ENCODE measurements at places on chromosomes 7 and 10.

DNA sequence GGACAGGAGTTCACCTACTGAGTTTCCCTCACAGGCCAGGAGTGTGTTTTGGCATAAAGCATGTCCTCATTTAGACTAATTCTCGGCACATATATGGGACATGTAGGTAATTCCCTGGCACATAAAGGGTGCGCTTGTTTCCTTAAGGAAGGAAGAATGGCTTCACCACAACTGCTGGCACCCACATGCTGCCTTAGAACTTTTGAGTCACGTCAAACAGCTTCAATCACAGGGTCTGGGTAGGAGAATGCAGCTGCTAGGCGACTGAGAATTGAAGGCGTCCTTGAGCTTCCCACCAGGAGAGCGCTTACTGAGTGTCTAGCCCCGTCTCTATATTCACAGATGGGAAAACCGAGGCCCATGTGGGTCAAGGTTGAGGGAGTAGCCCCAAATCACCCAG lies 146.1 kb downstream of the CHN2 start:
- no peak for DNase-seq

DNA sequence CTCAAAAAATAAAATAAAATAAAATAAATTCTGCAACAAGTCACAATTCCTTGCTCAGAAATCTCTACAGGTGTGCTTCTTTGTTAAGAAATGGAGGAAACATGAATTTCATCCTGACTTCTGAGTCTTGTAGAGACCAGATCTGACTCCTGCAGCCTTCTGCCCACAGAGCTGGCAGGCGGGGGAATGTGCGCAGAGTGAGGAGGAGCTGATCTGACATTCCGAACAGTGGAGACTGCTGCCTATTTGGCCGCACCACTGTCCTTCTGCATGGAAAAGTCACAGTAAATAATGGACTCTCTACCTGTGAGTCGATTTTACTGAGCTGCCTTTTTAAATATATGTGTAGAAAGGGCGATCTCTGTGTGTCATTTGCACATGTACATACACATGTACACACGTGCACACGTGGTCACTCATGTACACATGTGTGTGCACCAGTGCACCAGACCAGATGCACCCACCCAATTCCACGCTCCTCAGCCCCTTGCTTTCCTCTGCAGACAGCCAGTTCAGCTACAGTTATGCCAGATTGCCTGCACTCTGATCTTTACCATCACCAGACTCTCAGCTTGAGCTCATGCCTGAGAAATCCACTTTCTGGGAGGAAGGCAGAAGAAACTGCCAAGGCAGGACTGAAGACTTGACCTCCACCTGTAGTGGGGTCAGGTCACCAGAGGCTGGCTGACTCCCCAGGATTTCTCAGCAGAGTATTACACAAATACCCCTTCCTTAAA lies 54.9 kb downstream of the IKZF1 start:
- DNase-seq, result no peak

- no peak for DNase-seq
These were observed 1.5 kb downstream of the PLCE1 start for GRCh38 chr10:93995182-93995581.

DNA sequence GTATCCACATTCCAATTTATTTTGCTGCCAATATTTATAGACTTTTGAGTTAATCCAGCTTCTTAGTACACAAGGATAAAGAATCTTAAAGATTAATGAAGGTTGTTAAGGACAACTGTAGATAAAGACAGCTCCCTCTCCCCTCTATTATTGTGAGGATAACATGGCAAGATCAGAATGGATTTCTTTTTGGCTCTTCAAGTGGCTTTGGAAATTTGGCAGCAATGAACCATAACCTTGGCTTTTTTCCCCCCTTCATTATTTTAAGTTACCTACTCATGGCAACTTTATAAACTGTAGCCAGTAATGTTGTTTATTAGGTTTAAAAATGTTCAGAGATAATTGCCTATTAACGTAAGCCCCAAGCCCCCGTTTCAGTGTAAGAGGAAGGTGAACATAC lies 131.1 kb upstream of the SLC26A5 start:
- no peak for DNase-seq

DNA sequence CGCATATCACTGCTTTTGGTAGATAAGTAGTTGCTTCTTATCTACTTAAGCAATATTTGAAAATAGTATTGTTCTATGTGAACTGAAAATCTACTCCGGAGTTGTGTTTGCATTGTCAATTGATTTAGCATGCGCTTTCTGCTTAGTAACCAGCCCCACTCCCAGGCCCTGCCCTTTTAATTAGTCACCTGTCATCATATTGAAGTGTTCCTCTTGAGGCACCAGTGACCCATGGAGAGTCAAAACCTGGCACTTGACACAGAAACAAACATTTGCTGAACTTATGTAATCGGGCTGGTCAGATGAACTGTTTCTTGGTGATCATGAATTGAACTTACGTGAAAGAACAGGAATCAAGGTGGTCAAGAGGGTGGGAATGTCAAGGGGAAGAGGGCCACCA lies 27.8 kb upstream of the CDHR3 start:
- no peak for DNase-seq

DNA sequence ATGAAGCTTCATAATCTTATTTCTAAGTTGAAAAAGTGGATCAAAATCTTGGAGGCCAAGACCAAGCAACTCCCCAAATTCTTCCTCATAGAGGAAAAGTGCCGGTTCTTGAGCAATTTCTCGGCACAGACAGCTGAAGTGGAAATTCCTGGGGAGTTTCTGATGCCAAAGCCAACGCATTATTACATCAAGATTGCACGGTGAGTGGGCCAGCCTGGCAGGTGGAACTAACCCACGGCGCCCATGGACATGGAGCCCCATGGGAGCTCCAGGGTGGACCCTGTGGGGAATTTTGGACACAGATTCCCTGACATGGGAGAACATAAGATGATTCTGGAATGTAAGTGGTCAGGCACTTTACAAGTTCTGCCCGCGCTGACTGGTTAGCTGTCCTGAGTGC lies 125.9 kb downstream of the TRRAP start:
- DNase-seq, result no peak

GRCh38 chr10:10149899-10150298 lies 867.8 kb upstream of the CELF2 start:
- DNase-seq, result no peak

- DNase-seq, result no peak
These were observed 636.5 kb downstream of the ZNF716 start for GRCh38 chr7:58086461-58086860.
